ENCODE measurements at places on chromosomes 1 and 21.

DNA sequence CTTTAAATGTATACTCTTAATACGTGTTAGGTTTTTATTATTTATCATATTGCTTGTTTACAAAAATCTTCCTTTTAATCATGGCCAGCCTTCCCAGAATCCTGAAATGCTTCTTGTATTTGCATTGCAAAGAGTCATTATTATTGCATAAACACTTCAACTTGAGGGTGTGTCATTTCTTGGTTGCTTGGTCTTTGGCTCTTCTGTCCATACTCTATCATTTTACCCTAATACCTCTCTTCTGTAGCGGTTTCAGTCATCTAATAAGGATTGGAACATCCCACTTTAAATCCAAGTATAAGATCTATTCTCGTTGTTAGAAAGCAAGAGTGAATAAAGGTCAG, 200.6 kb upstream of the CACYBP start:
- DNase-seq, result no peak

- no peak for DNase-seq
These were observed 510.4 kb upstream of the ZP4 start for GRCh38 chr1:238401144-238401543.

DNA sequence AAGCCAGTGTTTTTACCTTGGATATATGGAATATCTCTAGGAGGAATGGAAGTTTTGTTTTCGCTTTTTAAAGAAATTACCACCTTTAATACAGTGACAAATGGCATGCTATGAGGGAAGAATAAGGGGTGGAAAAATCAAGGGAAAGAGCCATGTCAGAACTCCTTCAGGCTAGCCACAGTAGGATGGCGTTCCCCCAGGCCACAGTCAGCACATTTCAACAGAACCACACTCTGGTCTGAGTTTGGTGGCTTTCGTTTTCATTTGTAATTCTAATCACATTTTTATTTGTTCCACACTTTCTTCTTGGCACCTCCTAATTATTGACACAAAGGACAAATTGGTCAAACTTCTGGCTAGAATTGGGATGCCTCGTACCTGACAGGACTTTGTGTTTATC, 60.3 kb upstream of the RCOR3 start:
- DNase-seq, result no peak

DNA sequence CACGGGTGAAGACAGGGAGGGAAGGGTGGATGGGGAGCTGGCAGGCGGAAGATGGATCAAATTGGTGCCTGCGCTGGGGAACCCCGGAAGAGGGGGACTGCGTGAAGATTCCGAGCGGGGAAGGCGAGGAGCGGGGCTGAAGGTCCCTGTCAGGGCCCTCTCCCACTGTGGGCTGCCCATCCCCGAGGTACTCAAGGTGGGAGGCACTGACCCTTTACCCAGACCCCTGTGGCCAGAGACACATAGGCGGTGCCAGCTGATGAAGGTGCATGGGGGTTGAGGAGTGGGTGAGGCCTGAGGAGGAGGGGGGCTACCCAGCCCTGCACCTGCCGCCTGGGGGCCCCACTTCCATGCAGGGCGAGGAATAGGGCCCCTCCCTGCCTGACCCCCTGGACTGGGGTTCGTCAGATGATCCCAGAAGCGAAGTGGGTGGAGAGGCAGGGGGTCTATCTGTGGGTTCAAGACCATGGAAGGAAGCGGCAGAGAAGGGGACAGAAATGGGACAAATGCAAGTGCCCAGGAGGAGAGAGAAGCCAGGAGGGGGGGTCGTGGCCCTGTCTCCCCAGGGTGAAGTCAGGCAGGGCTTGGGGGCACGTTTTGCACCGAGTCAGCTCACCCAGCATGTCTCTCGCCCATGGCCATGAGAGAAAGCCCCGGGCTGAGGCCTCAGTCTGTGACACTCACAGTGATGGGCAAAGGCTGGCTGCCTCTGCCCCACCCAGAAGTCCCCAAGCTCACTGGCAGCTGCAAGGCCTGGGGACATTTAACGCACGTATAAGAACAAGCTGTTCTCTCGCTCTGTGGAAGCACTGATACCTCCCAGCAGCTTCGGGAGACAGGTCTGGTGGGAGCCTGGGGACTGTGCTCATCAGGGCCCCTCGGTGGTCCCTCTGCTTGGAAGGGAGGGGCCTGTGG, 7.0 kb upstream of the MMEL1 start:
- peak; percentile 20 for DNase-seq

GRCh38 chr21:46356005-46356338, 32.0 kb downstream of the PCNT start:
- DNase-seq, result no peak

DNA sequence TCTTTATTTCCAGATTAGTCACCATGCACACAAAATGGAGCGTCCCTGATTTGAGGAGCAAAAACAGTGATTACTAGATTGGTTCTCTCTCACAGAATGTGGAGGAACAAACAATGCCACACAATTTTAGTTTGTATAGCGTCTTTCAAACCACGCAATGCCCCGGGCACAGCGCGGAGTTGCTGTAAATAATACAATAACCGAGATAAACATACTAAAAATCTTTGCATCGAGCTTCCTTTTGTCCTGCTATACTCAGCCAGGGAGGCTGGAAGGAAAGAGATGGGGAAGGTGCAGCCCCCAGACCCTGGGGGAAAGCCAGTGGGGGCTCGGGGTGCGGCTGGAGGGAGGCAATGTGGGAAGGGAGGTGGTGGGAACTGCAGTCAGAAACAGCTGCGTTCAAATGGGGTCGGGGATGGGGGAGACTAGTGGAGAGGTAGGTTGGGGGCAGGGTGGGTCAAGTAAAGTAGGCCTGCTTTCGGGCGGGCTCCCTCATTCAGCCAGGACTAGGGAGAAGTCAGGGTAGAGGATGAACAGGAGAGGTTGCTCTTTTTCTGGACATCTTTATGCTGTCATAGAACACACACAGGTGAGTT, 366.3 kb downstream of the RPS6KC1 start:
- DNase-seq, result no peak

DNA sequence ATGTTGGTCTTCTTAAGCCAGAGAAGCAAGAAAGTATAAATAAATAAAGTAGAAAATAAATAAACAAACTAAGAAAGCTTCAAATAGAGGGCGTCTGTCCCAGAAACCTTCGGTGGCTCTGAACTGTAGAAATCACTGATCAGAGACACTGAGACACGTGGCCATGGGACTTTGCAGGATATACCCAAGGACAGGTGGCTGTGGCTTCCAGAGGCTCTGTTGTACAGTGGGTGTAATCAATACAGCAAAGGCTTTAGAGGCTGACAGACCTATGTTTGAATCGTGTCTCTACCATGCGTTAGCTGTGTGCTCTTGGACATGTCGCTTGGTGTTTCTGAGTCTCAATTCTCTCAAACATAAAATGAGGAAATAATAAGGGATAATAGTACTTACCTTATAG, 41.0 kb upstream of the EPS15 start:
- DNase-seq, result no peak

GRCh38 chr1:24327486-24327885, 8.3 kb downstream of the GRHL3 start:
- no peak for DNase-seq

DNA sequence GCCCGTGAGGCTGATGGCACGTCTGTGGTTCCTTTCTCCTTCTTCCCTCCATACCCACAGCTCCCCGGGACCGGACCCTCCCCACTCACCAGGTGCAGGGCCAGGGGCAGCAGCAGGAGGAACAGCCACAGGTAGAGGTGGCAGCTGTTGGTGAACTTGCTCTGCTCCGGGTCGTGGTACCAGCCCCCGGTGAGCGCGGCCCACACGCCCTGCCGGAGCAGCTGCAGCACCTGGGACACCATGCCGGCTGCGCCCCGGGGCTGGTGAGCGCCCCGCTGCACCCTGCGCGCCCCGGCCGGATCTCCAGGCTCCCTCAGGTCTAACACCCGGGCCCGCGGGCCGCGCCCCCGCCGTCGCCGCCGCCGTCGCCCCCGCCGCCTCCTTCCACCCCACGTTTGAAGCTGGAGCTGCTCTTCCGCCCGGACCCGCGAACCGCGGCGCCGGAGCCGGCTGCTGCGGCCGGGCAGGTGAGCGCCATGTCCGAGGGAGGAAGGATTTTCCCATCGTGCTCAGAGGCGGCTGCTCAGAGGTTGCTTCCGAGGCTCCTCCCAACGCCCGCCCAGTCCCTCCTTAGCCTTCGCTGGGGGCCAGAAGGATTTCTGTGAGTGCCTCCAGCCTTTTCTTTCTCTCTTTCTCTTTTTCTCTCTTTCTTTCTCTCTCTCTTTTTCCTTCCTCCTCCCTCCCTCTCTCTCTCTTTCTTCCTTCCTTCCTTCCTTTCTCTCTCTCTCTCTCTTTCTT, at the start of gene PCNX2:
Gene PCNX2 (minus strand): TSS at position 489 of the 738 bp plus-strand sequence. CDS start 247 bp downstream, at position 242.
- DNase-seq, result peak; percentile 91

DNA sequence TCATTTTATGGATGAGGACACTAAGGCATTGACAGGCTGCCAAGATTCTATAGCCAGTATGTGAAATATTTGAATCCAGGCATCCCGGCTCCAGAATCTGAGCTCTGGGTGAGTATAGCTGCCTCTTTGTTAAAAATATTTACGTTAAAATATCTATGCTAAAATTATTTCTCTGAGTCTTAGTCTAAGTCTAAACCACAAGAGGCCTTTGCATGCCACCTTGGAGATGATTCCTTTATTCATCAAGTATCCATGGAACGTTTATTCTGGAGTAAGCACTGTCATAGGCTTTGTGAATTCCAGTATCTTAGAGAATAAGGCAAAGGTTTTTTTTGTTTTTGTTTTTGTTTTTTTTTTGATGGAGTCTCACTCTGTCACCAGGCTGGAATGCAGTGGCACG, 116.4 kb downstream of the GREM2 start:
- DNase-seq, result no peak

DNA sequence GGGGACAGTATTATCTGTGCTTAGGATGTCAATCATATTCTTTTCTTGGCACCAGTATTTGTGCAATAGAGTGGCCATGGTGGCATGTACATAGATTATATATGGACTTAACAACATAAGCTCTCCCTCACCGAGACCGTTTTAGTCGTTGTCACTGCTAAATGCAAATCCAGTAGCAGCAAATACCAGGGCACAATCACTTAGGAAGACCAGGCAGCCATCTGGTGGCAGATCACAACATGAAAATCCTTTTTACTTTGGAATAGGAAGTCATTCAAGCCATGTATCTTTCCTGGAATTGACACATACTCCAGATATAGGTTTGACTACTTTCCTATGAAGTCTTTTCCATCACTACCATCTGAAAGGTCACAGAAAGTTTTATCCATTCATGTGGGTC, 53.2 kb upstream of the C1orf87 start:
- no peak for DNase-seq

GRCh38 chr1:153903841-153904455, 18.8 kb downstream of the GATAD2B start:
- DNase-seq, result no peak

DNA sequence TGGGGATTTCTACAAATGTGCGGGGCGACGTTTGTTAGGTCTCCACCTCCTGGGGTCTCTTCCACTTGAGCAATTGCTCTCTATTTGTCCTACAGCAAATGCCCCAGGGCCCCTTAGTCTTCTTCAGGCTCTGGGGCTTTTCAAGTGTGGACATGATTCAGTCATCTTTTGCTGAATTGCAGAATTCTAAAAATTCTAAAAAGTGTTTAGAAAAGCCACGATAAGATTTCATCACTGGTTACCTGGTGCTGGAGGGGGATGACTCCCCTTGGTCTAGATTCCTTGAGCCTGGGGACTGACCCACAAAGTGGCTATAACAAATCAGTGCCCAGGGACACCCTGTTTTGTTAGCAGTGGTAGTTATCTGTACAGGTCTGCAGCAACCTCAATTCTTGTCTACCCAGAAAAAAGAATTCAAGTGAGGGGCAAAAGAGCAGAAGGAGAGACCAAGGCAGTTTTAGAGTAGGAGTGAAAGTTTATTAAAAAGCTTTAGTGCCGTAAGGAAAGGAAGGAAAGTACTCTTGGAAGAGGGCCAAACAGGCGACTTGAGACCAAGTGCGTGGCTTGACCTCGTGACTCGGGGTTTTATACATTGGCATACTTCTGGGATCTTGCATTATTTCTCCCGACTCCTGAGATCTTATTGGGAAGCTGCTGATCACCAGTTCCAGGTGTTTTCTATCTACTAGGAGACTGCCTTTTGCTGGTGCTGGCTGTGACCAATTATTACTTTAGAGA, 25.2 kb downstream of the PROK1 start:
- no peak for DNase-seq

- DNase-seq, result peak; percentile 90
These were observed 648 bp downstream of the S100PBP start for GRCh38 chr1:32817815-32818786.

- no peak for DNase-seq
These were observed 3.2 kb upstream of the BEST4 start for GRCh38 chr1:44790968-44791801.

DNA sequence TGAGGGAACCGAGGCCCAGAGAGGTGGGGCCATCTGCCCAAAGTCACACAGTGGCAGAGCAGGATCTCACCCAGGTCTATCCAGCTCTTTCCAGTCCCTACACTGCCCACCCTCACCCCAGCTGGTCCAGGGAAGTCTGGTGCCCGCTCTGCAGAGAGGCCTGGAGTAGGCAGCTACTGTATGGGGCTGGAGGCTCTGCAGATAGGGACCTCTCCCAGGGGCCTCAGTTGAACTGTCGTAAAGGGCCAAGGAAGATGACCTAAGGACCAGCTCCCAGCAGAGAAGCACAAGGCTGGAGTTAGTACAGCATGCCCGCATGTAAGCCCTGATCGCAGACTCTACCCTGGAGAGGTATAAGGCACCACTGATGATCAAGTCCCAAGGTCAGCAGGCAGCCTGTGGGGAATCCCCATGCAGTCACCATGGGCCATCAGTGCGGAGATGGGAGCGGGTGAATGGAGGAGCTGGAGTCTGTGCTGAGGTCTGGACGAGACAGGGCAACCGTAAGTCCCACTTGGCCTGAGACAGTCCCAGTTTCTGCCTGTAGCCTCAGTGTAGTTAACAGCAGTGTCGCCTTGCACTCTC, 320.2 kb downstream of the MATN1 start:
- no peak for DNase-seq

DNA sequence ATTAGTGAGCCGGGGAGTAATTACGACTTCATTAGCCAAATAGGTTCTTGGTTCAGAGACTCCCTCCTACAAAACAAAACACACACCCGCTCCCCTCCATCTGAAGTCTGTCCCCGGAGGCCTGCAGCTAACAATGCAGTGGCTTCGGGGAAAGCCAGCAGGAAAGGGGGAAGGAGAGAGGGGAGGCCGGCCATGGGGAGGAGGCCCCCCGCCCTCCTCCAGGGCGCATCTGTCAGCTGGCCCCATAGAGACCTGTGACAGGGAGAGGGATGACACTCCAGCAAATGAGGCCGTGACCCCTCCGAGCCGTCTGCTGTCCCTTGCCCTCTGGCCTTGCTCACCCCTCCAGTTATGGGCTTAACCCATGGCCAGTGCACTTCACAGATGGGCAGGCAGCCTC, 12.1 kb upstream of the CNTN2 start:
- DNase-seq, result no peak

- DNase-seq, result no peak
These were observed 27.4 kb upstream of the KCNJ15 start for GRCh38 chr21:38229260-38229877.

DNA sequence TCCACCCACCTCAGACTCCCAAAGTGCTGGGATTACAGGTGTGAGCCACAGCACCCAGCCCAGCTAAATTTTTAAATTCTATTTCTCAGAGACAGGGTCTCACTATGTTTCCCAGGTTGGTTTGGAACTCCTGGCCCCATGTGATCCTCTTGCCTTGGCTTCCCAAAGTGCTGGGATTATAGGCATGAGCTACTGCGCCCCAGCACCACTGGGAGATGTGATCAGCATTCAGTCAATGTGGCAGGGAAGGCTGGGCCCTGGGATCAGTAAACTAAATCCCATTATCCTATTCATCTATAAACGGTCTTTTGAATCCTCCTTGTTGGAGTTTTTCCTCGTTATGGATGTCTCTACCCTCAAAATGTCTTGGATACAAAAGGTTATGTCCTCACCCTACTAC, 113.5 kb downstream of the PGBD5 start:
- no peak for DNase-seq
